ENCODE measurements at places on chromosomes 16 and 17.

DNA sequence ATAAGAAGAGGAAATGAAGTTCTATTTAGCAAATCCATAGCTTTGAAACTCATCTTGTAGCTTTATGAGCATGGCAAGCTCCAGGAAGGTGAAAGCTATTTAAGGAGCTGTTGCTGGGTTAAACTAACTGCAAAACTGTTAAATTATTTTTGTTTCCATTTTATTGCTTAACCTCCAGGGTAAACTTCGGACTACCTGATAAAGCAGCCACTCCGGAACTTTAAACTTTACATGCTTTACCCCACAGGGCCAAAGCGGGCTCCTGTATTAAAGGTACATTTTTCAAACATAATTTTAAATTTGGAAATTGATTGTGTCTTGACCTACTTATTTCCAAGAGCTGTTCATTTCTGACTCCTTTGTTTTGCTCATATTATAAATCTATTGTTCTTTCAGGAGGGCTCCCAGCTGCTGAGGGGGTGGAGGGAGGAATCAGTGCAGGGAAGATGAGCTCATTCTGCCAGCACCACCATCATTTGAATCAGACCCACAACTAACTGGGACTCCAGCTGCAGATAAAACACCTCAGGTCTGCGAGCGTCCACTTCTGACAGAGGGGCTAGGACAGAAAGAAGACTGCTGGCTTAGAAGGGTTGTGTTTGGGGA, 157.9 kb downstream of the IRX3 start:
- no peak for DNase-seq

DNA sequence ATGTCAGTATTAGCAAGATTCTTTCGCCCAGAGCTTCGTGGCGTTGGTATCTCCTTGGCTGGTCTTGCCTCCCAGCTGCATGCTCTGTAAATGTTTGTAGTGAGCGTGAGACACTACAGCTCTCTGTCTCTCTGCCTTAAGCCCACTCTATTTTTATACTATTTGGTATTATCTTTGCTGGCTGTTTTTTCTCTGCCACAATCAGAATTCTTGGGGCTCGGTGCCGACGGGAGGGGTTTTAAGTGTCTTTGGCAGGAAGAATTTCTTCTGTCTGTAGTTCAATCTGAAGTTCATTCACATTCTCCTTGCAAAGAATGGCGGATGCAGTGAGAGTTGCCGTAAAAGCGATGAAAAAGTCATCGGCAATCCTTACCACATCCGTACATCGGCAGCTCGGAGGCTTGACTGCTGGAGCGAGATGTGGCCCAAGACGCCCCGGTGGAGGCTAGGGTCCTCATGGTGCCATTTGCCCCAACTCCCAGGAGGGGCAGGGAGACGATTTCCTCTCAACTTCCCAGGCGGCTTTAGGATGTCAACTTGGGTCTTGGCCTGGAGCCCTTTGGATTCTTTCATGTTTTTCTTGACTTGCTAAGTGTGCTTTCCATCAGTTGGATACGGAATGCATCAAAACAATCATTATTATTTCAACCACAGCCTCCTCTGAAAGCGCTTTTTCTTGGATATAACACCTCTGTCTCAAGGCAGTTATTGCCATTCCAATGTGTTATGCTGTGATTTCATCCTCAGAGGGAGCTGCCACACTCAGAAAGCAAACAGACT, 132.3 kb upstream of the SDK2 start:
- DNase-seq, result no peak

DNA sequence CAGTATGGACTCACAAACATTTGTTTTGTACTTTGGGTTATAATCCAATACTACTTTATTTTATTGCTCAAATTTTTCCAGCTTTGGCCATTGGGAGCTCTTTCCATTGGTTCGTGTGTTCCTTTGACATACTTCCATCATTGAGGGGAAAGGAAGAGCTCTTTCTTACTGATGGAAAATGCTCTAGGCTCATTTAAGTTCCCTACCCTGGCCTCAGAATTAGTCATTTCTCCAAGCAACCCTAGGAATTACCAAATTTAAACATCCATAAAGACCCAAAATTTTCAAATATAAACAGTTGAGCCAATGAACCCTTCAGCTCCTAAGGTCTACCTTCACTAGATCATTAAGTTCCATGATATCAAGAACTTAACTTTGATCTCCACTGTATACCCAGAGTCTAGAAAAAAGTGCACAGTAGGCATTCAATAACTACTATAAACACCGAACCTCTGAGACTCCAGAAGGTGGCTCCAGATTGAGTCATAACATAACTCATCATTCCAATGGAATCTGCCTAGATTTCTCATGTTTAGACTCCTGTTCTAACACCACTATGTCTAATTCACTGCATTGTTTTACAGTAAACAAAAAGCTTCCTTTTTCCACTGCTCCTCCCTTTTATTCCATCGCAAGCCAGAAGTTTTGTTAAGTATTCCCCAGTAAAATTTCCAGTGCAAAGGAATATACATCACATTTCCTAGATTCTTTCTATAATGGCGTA, 39.0 kb downstream of the SMURF2 start:
- DNase-seq, result peak; percentile 87

DNA sequence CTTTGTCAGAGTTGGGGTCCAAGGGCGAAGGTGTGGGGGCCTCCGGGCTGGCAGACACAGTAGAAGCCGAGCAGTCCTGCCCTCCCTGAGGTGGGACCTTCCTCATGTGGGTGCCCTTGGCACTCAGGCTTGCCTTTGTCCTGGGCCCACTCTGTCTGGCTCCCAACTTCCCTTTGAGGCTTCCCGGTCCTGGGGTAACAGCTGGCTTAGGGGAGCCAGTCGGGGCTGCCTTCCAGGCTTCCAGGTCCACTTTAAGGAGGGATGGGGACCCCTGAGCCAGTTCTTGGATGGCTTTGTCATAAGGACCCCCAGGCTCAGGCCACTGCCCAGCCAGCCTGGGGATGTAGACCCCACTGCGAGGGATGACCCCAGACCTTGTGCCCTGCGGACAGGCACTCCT, 7.8 kb downstream of the GAS2L2 start:
- DNase-seq, result no peak

- no peak for DNase-seq
Observed at GRCh38 chr16:4382795-4383357, 11.2 kb downstream of the VASN start.

DNA sequence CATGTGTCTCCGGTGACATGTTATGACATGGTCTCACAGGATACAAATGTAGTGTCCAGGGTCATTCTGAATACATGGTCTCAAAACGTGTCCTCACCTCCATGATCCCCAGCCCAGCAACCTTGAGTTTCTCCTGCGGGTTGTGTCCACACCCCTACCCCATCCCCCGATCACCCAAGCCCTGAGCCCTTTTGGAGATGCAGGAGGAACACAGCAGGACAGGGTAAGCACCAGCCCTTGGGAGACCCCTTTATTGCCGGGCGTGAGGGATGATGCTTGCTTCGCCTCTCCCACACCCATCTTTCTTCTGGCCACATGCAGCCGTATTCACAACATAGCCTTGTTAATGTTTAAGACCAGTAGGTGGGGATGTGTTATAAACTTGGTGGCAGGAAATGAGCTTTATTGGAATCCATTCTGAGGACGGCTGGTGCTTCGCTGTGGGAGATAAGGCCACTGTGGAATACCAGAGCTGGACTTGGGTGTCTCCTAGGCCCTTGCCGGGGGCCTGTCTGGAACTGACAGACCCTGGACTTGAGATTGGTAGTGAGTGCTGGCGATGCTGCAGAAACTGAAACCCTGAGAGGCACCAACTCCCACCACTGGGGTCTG, 5.5 kb downstream of the TMEM132E start:
- no peak for DNase-seq

DNA sequence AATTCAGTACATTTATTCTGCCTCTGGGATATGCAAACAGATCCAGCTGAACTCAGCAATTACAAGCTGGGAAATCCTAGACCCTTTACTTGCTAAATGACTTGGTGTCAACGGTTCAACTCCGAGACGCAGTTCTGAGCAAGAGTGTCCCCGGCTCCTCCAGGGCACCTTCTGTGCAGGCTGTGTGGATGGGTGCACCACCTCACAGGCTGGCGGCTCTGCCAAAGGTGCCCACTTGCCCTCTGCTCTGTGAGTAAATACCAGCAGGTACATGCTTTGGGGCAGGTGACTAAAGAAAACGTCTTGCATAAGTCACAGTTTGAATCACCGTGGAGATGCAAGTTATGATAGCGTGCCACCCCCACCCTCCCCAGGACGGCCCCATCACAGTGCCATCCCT, 23.3 kb downstream of the MAP1LC3B start:
- DNase-seq, result no peak

Data from pulmonary artery endothelial cell (primary cell).